ENCODE measurements at places on chromosomes 4 and X.

DNA sequence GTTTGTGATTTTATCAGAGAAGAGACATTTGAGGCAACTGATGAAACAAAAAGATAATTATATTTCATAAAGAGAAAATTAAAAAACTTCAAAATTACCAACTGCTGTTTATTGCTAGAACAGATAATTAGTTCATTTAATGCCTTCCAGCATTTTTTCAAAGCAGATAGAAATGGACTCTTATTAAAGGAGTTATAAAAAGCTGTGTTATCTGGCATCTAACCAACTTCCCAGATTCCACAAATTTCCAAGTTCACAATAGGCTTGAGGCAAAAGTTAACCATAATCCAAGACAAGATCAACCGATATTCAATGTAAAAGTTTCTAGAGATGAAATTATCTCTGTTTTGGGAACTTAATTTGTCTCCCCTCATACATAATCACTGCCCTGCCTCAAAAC is 152.4 kb downstream of the TSPAN5 start:
- DNase-seq = no peak

DNA sequence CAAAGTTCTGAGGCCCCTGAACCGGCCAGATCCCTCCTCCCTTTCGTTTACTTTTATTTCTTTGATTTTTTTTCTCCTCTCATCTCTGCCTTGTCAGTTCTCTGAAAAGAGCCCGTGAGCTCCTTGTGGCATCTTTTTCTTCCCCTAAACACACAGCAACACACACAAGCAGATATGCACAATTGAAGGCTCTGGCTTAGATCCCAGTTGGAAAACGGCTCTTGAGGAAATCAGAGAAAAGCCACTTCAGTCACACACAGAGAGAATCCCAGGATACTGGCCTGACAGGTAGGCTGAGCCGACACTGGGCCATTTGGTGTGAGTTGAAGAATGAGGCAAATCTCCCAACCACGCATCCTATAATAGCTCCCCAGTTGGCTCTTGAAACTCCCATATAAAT is 12.9 kb downstream of the DIPK2B start:
- DNase-seq = no peak

GRCh38 chr4:47577779-47578553 is 92.9 kb downstream of the ATP10D start:
- no peak for DNase-seq

GRCh38 chr4:43089730-43090129 is 197.2 kb downstream of the GRXCR1 start:
- DNase-seq = no peak

GRCh38 chrX:68433155-68433980 is at the start of gene OPHN1:
TSS of gene OPHN1 (minus strand) at chrX:68433495. CDS start at chrX:68433020, 475 bp downstream.
- DNase-seq = no peak

GRCh38 chr4:67134616-67135015 is 410.7 kb downstream of the CENPC start:
- no peak for DNase-seq

DNA sequence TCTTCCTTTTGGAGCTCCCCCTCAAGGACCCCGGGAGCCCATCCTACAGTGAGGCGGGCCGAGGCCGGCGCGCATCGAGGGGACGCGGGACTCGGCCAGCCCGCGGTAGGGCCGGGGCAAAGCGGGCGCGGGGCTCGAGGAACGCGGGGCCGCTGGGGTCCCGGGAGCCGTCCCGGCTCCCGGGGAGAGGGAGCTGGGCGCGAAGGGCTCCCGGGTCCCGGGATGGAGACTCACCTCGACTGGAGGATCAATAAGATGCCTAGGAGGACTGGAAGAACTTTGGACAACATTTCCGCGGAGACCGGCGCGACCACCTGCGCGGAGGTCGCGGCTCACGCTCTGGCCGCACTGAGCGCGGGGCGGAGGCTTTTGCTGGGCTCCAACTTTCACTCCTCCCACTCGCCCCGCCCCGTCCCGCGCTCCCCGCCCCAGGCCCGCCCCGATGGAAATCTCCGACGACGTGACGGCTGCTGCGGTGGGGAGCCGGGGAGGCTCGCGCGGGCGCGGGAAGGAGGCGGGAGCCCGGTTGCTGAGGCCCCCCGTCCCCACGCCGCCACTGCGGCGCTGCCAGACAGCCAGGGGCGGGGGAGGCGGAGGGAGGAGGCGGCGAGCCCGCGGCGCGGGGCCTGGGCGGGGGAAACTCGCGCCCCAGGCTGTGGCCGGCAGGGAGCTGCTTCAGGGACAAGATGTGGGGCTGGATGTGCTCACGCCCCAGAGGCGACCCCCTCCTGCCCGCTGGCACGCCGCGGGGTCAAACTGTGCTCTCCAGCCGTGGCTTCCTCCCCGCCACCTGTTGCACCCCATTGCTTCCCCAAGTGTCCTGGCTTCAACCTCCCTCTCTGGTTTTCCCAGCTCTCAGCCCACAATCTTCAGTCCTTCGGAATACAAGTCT is at the start of gene GABRE:
TSS of gene GABRE (minus strand) at position 341 of the 892 bp plus-strand sequence. CDS start at position 290, 51 bp downstream.
- no peak for DNase-seq

GRCh38 chr4:94533405-94534223 is 81.9 kb downstream of the PDLIM5 start:
- DNase-seq = no peak

DNA sequence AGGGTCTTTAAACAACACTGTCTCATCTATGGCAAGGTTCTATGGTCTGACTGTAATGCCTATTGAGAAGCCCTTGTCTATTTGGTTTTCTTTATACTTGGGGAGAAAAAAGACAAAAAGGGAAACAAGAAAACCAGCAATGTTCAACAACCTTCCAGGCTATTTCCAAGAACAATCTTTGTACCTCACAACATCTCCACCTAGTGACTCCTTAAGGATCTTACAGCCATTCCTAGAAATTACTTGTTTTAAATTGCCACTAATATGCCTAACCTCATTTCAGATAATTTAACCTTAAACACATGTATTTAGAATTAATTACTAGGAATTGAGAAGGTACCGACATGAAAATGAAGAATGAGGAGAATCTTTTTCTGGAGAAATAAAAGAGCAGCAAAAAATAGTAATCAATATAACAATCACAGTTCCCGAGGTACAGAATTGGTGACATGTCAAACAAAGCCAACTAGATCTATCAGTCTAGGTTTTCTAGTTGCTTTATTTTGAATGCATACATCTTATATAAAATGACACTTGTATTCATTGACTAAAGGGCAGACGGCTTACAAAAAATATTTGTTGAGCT is 1.6 kb upstream of the RBM46 start:
- no peak for DNase-seq

GRCh38 chr4:83283181-83283580 is 1.4 kb downstream of the COQ2 start:
- DNase-seq = no peak

- no peak for DNase-seq
Measured at GRCh38 chrX:38117485-38117884, 103.2 kb downstream of the SRPX start.
